SK-N-SH (cell line): ENCODE measurements at places on chromosomes 3 and 15. TPM values are rescaled to one million over a fixed set of nuclear protein-coding genes. Genes with fewer than 3 reads are reported as not detected.

The ARPP21 gene
- 1.4 and 1.6 TPM in 2 replicates for polyA plus RNA-seq

The UNC13C gene
- polyA plus RNA-seq, result not detected in 2 replicates

The SLC22A14 gene
- 0.10 and 0.16 TPM in 2 replicates for polyA plus RNA-seq

The TRPM1 gene
- polyA plus RNA-seq, result not detected in 2 replicates

The SNUPN gene
- polyA plus RNA-seq, result 31.7 and 36.4 TPM in 2 replicates

The GPR176 gene
- 21.9 and 34.1 TPM in 2 replicates for polyA plus RNA-seq

The SYNPR gene
- polyA plus RNA-seq, result not detected in 2 replicates

The REC114 gene
- polyA plus RNA-seq, result not detected in 2 replicates

The MAPK6 gene
- 16.9 and 23.0 TPM in 2 replicates for polyA plus RNA-seq

The C3orf22 gene
- polyA plus RNA-seq, result not detected in 2 replicates

DNA sequence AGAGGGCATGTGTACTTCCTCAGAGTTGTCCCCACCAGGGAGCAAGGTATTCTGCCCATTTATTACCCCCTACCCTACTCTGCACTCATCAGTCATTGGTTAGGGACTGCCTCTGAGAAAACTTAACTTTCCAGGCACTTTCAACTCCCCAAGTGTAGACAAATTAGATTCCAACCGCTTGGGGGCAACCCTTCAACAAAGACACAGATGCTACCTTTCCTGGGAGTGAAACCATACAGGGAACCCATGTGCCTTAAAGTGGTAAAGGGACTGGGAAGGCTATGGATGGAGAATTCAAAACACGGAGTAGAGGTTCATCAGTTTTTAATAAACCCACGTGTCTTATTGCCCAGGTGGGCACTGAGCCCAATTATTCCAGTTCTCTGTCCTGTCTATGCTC is 19.4 kb upstream of the UBE2E2 start:
- DNase-seq, result peak; percentile 4

DNA sequence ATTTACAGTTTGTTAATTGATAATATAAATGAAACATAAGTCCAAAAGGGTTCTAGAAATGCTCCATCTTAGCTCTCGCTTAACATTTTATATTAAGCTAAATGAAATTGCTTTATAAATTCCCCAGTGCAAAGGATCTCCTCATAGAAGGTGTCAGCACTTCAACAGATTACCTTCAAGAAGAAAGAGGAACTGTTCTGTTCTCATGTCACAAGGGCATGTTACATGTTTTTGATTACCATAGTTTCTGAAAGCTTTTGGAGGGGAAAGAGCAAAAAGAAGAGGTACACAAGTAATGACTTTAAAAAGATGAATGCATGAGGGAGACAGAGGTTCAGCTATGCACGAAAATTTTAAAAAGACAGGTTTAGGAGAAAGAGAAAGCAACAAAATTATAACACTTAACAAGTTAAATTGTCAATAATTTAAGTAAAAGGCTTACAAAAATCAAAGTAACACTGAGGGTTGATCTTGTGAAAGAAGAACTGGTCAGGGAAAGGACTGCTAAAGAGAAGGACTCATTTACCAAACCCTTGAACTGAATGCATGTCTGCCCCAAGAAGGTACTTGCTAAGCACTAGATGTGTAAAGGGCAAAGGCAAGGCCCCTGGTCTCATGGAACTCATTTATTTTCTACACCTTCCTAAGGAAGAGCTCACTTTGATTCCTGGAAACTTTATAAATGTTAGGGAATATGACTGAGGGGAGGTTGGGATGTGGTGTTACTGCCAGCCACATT is 45.1 kb downstream of the CCDC191 start:
- no peak for DNase-seq

GRCh38 chr3:37586280-37586679 is 275.4 kb upstream of the CTDSPL start:
- no peak for DNase-seq

GRCh38 chr15:28107111-28107903 is 8.2 kb upstream of the OCA2 start:
- DNase-seq, result no peak

DNA sequence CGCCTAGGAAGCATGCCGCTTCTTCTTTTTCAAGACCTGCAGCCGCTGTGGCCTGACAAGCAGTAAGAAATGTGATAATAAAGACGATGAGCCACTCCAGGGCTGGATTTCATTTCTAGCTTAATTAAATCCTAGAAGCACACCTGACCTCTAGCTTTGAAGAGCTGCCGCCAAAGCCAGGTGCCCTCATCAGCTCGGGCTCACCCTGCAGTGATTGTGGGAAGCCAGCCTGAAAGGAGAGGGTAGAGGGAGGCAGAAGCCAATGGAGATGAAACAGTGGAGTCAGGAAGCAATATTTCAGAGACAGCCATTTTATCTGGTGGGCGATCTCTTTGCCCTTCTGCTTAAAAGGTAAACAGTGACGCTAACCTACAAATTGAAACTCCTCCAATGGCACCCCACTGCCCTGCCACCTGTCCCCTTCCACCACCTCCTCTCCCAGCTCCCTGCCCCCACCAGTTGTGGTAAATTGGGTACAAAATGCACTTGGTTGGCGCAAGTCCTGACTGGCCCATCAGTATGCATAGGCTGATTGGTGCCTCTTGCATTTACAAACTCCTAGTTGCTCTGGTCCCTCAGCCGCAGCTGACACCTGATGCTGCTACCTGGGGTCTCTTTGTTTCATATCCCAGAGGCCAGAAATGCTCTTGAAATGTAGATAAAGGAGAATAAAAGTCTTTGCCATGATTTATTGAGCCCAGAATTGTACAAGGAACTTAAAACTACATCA is 385.3 kb downstream of the PDCD6IP start:
- no peak for DNase-seq

DNA sequence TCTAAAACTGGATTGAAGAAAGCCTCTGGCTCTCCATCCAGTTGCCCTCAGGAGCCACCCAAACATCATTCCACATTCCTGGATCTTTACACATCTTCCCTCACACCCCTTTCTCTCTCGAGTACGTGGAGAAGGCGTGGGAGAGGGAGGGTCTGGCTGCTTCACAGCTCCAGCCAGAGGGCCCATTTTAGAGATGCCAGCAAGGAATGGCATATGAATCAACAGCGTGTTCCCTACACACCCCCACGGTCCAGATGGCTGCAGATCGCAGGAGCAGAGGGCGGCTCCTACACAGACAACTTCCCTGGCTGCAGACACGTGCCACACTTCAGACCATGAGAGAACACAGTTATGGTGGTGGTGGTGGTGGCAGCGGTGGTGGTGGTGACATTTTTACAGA is 280.1 kb downstream of the ERC2 start:
- no peak for DNase-seq

GRCh38 chr15:52183562-52184173 is 7.5 kb downstream of the GNB5 start:
- DNase-seq, result peak; percentile 27

DNA sequence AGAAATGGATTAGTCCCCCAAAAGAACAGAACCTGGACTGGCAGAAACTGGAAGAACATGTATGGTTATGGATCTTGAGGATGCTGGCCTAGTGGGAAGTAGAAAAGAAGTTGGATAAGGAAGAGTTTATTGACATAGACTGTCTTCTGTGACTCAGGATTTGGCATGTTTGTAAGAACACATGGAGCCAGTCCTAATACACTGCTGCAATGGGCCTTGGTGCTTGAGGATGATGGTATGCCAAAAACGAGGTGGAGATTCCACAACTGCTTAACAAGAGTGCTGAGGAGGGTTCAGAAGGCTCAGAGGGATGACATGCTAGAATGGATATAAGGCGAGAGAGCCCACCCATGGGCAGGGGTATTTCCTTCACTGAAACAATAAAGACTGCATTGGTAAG is 22.4 kb downstream of the LZTFL1 start:
- DNase-seq, result no peak

DNA sequence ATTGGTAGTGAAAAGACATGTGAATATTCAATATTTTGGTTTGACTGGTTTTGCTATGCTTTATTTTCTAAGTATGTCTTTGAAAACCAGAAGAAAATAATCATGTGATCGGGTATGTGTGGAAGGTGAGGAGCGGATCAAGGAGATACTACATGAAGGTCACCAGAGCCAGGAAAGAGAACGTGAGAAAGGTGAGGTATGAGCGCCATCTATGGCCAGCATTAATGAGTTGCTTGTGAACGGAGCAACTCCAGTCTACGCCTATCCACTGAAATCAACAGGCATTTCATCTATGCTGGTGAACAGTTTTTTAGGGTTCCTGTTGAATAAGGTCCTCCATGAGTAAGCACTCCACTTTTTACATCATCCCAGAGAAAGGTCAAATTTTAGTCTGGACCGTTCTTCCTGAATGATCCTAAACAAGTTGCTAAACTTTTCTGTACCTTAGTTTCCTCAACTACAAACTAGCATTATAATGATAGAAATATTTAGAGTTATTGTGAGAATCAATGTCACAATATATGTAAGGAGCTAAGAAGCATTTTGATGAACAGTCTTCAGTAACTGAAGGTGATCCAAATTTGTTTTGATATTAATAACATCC is 1435.2 kb upstream of the CADM2 start:
- peak; percentile 25 for DNase-seq

DNA sequence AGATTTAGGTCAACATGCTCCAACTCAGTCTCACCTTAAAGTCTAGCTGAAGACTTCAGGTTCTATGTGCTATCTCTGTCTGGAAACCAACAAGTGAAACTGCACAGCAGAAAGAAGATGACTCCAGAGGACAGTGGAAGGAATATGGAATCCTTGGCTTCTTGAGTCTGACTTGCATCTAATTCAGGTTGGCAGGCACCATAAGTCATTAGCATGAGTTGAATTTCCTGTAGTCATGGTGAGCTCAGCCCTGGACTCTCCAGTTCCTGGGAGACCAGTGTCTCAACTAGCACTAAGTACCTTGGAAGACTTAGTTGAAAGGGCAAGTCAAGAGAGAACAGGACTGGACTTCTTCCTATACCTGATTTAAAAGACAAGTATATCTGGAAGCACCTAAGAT is 129.7 kb downstream of the DTWD1 start:
- DNase-seq, result no peak

- no peak for DNase-seq
Measured at GRCh38 chr3:119541547-119541946, 17.9 kb downstream of the CD80 start.

GRCh38 chr3:23264413-23264812 is 61.3 kb downstream of the UBE2E2 start:
- DNase-seq, result no peak

- no peak for DNase-seq
Measured at GRCh38 chr3:38524141-38524739, 28.1 kb downstream of the EXOG start.

DNA sequence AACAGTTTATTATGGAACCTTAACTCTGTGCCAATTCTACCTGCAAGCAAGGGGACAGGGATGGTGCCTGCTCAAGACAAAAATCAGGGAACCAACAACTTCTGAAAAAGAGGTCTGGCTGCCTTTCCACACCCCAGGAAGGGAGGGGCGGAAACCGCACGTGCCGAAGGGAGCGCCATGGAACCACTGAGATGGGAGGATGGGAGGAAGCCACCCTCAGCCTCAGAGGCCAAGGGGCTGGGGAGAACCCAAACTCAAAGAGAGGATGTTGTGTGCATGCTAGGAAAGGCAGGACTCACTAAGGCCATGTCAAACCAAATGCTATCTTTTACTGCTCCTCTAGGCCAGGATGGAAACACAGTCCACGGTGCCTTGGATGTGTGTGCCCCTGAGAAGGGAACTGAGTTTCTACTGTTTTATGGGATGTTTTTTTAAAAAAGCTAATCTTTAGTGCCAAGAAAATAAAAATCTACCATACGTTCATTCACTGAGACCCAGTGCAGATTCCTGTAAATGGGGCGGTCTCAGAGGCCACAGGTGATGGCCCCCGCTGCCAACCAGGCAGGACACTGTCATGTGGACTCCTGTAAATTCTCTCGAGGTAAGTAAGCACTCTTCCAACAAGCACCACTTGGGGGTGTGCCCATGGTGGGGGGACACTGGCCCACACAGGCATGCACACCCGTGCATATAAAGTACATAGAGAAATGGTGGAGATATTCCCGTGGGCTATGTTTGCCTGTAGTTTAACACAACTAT is 20.5 kb downstream of the SRPRB start:
- no peak for DNase-seq

DNA sequence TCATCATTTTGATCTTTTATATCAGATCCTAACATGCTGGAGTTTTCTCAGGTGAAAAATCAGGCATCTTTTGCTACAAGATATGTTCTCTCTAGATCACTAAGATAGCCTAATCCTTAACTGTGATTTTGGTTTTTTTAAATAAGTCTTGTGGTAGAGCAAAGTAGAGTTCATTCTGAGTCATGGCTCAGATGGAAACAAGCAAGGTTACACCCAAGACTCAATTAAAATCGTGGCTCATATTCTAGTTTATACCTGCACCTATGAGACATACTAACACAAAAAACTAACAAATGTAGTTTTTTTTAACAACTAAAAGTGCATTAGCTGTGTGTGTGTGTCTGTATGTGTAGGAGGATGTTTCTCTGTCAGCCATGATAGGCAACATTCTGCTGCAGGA is 428.2 kb downstream of the NLGN1 start:
- no peak for DNase-seq

GRCh38 chr15:57784081-57784511 is 77.6 kb downstream of the POLR2M start:
- no peak for DNase-seq

DNA sequence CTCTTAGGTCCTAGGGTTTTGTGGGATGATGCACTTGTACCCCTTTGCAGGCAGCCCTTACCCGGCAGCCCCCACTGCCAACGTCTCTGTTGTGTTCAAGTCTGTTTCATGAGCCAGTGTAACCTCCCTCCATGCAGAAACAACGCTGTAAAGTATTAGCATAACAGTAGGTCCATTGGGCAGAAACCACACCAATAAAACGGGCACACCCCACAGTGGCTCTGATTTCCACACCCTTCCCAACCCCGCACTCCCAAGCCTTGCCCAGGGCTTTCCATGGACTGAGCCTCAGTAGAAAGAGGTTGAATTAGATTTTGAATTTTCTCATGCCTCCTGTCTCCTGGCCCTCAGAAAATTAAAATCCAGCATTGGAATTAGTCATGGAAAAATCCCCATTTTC is 124.5 kb downstream of the CACNA1D start:
- DNase-seq, result no peak

DNA sequence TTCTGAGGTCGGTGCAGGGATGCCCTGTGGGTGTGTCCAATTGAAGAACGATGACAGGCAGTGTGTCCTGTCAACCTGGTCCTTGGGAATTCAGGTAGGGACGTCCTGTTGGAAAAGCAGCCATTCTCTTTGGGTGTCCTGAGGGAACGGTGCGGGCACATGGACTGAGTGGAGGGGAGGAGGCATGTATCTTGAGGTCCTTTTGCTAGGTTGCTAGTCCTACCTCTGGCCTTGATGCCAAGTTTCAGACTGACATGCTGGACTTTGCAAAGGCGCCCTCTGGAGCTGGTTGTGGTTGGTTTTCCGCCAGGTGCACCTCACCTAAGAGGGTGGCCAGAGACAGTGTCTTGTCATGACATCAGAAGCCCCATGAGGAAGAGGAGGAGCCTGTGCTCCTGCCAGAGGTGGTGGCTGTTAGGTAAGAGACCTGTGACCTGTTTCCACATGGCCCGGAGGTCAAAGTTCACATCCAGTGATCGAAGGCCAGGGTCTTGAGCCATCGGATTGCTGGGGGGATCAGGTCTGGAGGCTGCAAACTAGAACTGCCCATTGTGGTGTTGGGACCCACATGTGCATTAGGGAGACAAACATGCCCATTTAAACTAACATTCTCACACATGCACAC is 106.3 kb downstream of the SNRPN start:
- DNase-seq, result no peak
